H9 (cell line): ENCODE measurements at places on chromosomes 3 and 15. TPM values are rescaled to one million over a fixed set of nuclear protein-coding genes. Genes with fewer than 3 reads are reported as not detected.

The BNC1 gene
- not detected in 2 replicates for total RNA-seq

The GXYLT2 gene
- total RNA-seq, result 2.0 and 2.6 TPM in 2 replicates

The BCL2A1 gene
- not detected in 2 replicates for total RNA-seq

The GOLGA8Q gene
- total RNA-seq, result not detected in 2 replicates

The ACTRT3 gene
- total RNA-seq, result 5.9 and 6.1 TPM in 2 replicates

The GOLGA6B gene
- total RNA-seq, result 0.33 and 0.75 TPM in 2 replicates

The UTS2B gene
- 0.09 and 0.26 TPM in 2 replicates for total RNA-seq

The TRPM1 gene
- total RNA-seq, result not detected in 2 replicates

The TRIM42 gene
- not detected in 2 replicates for total RNA-seq

The REC114 gene
- total RNA-seq, result not detected in 2 replicates

The GUCA1C gene
- total RNA-seq, result not detected in 2 replicates
